Activated CD8-positive, alpha-beta T cell treated with anti-CD3 and anti-CD28 coated beads for 36 hours (primary cell): ENCODE measurements at places on chromosomes 7 and 10.

GRCh38 chr10:16777473-16778370 lies 39.5 kb downstream of the RSU1 start:
- DNase-seq, result peak; percentile 16

DNA sequence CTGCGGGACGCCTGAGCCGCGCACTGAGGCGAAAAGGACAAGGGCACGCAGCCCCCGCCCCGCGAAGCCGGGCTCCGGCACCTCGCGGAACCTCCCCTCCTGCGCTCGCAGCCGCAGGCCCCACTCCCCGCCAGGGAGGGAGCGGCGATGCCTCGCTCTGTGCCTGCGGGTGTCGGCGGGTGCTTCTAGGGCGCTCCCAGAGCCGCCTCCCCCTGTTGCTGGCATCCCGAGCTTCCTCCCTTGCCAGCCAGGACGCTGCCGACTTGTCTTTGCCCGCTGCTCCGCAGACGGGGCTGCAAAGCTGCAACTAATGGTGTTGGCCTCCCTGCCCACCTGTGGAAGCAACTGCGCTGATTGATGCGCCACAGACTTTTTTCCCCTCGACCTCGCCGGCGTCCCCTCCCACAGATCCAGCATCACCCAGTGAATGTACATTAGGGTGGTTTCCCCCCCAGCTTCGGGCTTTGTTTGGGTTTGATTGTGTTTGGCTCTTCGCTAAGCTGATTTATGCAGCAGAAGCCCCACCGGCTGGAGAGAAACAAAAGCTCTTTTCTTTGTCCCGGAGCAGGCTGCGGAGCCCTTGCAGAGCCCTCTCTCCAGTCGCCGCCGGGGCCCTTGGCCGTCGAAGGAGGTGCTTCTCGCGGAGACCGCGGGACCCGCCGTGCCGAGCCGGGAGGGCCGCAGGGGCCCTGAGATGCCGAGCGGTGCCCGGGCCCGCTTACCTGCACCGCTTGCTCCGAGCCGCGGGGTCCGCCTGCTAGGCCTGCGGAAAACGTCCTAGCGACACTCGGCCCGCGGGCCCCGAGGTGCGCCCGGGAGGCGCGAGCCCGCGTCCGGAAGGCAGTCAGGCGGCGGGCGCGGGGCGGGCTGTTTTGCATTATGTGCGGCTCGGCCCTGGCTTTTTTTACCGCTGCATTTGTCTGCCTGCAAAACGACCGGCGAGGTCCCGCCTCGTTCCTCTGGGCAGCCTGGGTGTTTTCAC lies 519 bp downstream of the ITGB8 start:
- DNase-seq, result peak; percentile 50

GRCh38 chr10:69353977-69354635 lies 62.6 kb downstream of the TACR2 start:
- DNase-seq, result no peak

GRCh38 chr7:132446666-132447278 lies 129.5 kb downstream of the PLXNA4 start:
- no peak for DNase-seq

DNA sequence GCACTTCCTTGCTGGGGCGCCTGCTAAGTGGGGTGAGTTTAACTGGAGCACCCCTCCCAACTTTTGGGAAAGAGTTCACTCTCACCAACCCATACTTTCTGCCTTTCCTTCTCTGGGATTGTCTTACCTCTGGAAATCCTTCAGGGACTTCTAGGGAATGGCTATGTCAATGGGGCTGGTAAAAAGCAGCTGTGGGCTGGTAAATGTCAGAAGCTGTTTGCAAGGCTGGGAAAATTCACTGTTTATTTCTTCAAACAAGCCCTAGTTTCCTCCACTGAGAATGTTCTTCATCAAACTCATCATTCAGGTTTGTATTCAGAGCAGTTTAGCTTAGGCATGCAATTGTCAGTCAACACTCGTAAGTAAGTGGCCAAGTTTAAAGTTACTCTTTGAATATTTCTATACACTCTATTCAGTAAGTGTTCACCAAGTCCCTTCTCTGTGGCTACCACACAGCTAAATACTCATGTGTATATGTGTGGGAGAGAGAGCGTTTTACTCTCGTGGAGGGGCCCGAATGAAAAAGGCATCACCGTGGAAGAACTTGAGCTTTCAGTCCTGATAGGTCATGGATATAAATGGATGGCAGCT lies 654.8 kb downstream of the LRMDA start:
- no peak for DNase-seq

DNA sequence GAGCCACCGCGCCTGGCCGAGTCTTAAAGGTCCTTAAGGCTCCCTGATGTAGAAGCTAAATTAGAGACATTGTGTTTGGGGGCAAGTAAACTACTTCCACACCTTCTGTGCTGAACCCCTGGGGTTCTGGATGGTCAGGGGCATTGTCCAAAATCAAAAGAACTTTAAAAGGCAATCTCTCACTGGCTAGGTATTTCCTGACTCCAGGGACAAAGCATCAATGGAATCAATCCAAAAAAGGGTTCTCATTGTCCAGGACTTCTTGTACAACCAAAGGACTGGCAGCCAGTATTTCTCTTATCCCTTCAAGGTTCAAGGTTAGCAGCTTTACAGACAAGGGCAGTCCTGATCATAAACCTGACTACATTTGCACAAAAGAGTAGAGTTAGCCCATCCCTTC lies 24.0 kb downstream of the SRPK2 start:
- no peak for DNase-seq

- DNase-seq, result no peak
Measured at GRCh38 chr10:1120306-1120705, 64.1 kb downstream of the WDR37 start.

- no peak for DNase-seq
Measured at GRCh38 chr7:108062250-108063014, 59.5 kb upstream of the LAMB1 start.

- no peak for DNase-seq
Measured at GRCh38 chr7:112594397-112594796, 113.6 kb downstream of the LSMEM1 start.

- no peak for DNase-seq
Measured at GRCh38 chr7:106243893-106244292, 40.9 kb downstream of the NAMPT start.

GRCh38 chr7:92255308-92255707 lies 9.5 kb downstream of the ANKIB1 start:
- no peak for DNase-seq

GRCh38 chr7:106883456-106884026 lies 18.5 kb downstream of the PIK3CG start:
- no peak for DNase-seq
